Activated CD4-positive, alpha-beta T cell treated with anti-CD3 and anti-CD28 coated beads for 24 hours (primary cell): ENCODE measurements at places on chromosomes 16 and 17.

DNA sequence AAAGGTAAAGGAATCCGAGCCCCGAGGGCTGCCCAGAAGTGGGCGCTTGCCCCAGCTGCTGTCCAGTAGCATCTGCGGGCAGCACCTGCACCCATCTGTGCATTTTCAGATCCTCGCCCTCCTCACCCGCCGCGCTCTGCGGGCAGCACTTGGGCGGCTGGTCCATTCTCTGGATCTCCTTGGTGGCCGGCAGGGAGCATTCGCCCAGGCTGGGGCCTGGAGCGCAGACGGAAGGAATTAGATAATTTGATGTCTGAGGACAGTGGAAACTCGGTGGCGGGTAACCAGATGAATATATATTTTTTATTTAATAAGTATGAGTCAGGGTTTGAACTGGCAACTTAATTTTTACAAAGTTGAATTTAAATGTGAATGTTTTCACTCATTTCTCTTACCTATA, 88.5 kb downstream of the NPIPB11 start:
- no peak for DNase-seq

DNA sequence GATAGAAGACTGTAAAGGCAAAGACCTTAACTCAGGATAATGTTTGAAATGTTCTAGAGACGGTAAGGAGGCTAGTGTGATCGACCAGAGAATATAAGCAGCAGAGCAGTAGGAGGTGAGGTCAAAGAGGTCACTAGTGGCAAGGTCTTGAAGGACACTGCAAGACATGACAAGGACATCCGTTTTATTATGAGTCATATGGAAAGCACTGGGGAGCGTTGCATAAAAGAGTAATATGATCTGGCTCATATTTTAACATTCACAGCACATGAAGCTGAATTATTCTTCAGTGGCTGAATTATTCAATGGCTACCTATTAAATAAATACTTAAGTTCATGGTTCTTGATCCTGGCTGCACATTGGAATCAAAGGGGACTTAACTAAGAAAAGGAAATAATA, 123.7 kb downstream of the SOX9 start:
- DNase-seq = no peak

DNA sequence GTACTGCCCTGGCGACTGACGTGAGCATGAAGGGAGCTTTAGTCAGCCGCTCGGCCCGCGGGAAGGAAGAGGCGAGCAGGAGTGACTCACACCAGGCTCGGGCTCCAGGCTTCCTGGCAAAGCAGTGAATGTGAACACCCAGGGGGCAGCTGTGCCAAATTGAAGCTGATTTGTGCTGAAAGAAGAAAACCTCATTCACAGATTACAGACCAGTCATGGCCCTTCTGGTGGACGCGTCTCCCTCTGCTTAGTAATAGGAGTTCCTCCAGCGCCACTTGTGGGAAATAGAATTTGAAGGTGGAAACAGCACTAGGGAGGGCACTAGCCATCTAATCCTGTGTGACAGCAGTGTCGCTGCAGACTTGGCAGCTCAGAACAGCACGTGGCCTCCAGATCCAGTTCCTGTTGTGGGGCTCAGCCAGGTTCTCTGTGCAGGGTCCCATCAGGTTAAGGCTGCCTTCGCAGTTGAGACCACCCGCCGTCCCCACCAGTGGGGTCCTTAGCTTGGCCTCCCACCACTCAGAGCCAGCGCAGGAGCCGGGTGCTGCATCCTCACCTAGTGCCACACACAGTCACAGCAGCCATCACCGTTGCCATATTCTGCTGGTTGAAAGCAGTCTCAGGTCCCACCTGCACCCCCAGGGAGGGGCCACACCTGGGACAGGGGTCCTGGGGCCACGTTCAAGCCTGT, 164.5 kb upstream of the CHMP6 start:
- DNase-seq = no peak

DNA sequence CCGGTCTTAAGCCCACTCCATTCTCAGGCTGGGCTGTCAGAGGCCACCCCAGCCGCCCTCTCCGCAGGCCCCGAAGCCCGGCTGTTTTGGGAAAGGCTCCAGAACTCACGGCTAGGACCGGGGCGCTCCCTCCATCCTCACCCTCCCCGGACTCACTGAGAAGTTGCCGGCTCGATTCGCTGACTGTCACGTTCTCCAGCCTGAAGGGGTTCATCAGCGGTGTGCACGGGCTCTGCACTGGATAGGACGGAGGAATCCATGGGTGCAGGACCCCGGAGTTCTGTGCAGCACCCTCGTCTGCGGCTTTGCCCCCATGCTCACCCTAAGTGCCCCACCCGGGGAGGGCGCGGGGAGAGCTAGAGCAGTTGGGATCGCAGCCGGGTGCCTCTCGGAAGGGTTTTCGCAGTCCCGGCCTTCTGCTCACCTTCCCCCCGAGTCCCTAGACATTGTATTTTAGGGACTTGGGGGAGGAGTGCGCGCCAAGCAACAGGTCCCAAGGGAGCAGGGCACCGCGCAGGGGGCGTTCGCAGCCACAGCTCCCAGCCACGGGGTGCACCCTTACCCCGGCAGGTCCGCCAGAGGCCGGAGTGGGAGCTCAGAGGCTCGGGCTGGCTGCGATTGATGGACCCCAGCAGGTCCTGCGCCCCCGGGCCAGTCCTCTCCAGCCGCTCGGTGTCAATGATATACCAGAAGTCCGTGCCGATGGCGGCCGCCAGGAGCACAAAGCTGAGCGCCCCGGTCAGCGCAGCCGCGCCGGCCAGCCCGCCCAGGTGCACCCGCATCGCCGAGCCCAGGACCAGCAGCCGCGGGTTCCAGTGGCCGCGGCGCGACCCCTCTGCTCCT, 1.0 kb downstream of the TMEM114 start:
- DNase-seq = no peak

GRCh38 chr16:30551781-30552180, 6.4 kb downstream of the ZNF764 start:
- DNase-seq = no peak

DNA sequence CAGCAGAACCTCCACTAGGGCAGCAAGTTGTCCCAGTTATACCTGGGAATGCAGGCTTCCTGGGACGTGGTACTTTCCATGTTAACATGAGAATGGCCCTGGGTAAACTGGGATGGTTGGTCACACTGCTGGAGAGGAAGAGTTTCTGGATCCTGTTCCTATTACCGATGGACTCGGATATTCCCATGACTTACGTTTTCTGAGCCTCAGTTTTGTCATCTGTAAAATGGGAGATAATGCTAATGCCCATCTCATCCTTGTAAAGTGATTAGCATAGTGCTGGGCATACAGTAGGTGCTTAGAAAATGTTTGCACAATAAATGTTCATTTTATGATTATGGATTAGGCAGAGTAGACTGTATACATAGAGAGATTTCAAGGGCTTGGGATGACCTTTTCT, 280.9 kb upstream of the EEF2KMT start:
- no peak for DNase-seq

DNA sequence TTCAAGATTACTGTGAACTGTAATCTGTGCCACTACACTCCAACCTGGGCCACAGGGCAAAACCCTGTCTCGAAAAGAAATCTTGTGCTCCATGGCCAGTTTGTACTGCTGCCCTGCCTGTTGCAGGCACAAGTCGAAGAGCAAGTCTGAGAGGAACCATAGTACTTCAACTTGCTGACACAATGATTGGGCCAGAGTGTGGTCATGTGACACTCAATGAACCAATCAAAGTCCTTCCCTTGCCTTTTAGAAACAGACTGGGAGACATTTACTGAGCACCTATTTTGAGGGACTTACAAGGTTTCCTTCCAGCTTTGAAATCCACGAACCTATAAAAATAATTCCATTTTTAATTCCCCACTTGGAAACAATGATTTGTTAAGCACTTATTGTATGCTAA, 39.8 kb upstream of the TMC5 start:
- no peak for DNase-seq

GRCh38 chr17:1232786-1233185, 37.5 kb upstream of the BHLHA9 start:
- no peak for DNase-seq

- DNase-seq = no peak
Observed at GRCh38 chr17:30530346-30531025, 53.3 kb downstream of the GOSR1 start.

DNA sequence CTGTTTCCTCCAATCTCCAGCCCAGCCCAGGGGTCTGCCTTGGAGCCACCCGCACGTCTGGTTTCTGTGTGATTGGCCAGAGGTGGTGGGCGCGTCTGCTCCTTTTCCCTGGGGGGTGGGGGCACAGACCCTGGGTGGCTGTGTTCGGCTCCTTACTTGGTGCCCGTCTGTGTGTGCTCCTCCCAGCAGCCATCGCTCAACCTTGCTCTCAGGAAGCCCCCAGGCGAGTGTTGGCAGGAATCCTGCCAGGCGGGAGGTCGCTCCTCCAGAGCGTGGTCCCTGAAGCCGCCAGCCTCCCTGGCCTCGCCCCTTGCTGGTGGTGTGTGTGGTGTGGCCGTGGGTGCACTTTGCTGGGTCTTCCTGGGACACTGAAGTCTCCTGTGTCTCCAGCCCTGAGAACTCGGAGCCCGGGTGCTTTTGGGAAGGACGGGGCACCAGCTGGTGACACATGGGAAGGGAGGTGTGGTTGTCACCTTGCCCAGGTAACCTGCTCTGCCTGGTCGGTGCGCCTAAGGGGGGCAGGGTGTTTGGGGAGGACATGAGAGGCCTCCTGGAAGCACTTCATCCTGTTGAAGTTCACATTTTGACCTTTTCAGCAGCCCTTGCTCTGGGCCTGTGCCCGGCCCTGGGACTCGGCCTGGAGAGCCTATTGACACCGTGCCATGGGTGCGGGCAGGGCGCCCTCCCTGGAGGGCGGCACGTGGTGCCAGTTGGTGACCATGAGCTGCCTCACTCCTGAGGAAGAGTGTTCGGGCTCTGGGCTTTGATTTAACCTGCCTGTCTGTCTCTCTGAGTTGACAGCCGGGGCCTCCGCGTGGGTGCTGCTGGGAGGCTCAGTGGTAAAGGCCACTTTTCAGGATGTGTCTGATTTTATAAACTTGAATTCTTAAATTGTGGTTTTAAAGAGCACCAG, 49.0 kb upstream of the ZNF750 start:
- no peak for DNase-seq

GRCh38 chr17:50221266-50221863, 19.9 kb upstream of the COL1A1 start:
- DNase-seq = no peak

- DNase-seq = no peak
Observed at GRCh38 chr16:4625560-4626159, 1.0 kb downstream of the MGRN1 start.

DNA sequence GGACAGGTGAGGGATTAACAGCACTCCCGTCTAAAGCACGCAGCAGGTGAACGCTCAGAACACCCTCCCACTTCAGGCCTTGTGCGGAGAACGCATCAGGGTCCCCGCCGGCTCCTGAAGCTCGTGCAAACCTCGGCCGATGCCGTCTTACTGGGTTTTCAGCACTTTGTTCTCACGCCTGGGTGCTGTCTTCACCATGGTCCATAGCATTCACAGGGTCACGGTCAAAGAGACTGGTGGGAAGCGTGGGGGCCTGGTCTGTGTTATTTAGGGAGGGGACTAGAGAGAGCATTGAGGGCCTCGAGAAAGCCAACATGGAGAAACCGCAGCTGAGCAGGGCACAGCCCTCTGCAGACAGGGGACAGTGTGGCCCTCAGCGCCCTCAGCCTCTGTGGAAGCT, 26.6 kb downstream of the CIBAR2 start:
- DNase-seq = no peak
